Stimulated activated CD4-positive, alpha-beta T cell treated with anti-CD3 and anti-CD28 coated beads, TNF-alpha, amount 100 ng/mL, for 1 hour (primary cell): ENCODE measurements at places on chromosomes 13 and 19.

- DNase-seq = no peak
Observed at GRCh38 chr13:48448959-48449614, 36.2 kb upstream of the LPAR6 start.

DNA sequence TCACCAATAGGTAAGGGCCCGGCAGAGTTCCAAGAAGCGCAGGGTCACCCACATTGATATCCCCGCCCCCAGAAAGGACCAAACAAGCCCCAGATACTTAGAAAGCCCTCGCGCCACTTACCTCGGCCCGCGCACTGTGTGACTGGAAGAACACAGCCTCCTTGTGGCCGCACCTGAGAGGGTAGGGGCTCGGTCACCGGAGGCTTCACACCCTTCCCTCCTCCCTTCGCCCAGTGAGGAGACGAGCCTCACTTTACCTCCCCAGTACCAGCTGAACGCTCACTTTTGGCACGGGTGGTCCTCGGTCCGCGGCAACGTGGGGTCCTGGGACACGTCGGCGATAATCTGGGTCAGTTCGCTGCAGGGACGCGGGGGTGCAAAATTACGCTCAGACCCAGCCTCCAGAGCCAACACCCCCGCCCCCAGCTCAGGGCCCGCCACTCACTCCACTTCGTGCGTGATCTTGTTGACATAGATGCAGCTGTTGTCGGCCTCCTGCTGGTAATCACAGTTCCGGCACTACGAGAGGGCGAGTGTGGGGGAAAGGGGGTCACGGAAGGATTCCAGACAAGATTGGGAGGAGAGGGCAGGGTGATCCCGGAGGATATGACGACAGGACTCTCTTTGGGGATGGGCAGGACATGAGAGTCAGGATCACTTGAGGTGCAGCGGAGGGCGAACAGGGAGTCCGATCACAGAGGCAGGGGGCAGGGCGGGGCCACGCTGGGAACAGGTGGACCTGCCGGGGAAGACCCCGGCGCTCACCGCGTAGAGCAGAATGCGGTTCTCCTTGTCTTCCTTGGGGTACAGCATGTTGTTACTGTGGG lies 568 bp downstream of the POLR2I start:
- no peak for DNase-seq

GRCh38 chr19:10417541-10418234 lies 2.6 kb upstream of the PDE4A start:
- no peak for DNase-seq

GRCh38 chr13:90448466-90449037 lies 898.9 kb upstream of the MIR17HG start:
- no peak for DNase-seq

DNA sequence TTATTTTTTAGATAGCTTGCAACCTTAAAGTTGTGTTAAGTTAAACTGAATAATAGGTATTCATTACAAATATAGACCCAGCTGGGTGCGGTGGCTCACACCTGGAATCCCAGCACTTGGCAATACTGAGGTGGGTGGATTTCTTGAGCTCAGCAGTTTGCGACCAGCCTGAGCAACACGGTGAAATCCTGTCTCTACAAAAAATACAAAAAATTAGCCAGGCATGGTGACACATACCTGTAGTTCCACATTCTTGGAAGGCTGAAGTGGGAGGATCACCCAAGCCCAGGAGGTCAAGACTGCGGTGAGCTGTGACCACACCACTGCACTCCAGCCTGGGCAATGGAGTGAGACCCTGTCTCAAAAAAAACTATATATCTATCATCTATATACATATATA lies 386.5 kb downstream of the PCDH17 start:
- no peak for DNase-seq

- no peak for DNase-seq
Observed at GRCh38 chr13:63741029-63741813, 2325.6 kb upstream of the PCDH20 start.

GRCh38 chr19:15776264-15776663 lies 11.2 kb upstream of the OR10H5 start:
- no peak for DNase-seq

GRCh38 chr13:59061621-59062020 lies 1102.1 kb downstream of the DIAPH3 start:
- DNase-seq = no peak

DNA sequence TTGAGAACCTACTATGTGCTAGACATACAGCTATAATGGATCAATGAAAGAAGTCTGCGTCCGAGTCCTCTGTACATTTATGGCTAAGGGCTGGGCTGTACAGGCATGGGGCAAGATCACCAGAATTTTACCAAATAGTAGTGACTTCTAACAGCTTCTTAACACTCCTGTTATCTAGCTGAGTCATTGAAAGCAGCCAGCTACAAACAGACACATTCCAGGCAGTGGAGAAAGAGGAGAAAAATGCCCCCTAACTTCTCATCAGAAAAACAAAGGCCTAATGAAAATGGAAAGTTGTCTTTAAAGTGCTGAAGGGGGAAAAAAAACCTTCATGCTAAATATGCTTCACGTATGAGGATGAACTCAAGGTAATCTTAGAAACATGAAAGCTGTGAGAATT lies 14.3 kb upstream of the ZNF667 start:
- no peak for DNase-seq

- DNase-seq = no peak
Observed at GRCh38 chr19:16825312-16826052, 3.7 kb upstream of the SIN3B start.

- DNase-seq = no peak
Observed at GRCh38 chr13:80199585-80200292, 141.2 kb downstream of the SPRY2 start.

DNA sequence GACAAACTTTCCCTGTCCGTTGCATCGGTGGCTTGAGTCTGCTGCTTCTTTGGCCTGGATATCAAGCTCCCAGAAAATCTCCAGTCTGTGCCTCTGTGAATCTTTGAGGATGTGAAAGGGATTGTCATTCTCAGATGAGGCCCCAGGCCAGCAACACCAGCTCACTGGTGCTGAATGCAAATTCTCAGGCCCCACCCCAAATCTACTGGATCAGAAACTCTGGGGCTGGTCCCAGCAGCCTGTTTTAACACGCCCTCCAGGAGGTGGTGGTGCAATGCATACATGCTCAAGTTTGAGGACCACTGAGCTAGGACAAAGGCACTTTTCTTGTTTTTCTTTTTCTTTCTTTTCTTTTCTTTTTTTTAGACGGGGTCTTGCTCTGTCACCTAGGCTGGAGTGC lies 23.6 kb downstream of the TNFSF11 start:
- no peak for DNase-seq

GRCh38 chr13:101996954-101997353 lies 404.9 kb downstream of the FGF14 start:
- no peak for DNase-seq

- no peak for DNase-seq
Observed at GRCh38 chr13:27308941-27309340, 38.3 kb downstream of the RASL11A start.

- no peak for DNase-seq
Observed at GRCh38 chr19:2984215-2984528, 6.8 kb downstream of the TLE6 start.

- no peak for DNase-seq
Observed at GRCh38 chr13:77919246-77919920, 752 bp upstream of the EDNRB start.

GRCh38 chr19:51258165-51259160 lies 7.6 kb downstream of the SIGLECL1 start:
- DNase-seq = no peak

DNA sequence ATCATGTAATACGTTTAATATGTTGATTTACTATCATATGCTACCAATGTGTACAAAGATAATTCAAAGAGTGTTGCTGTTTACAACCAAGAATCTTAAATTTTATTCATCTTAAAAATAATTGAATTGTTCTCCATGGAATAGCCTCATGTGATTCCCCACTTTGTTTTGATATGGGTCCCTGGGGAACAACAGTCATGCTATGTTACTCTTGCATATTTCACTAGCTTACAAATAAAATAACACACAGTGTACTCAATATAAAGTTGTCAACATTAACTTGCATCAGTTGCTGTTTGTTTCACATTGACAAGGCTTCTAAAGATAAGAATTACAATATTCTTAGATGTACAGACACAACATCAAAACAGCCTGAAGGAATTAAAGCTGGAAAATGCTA lies 2.3 kb downstream of the ENOX1 start:
- no peak for DNase-seq

DNA sequence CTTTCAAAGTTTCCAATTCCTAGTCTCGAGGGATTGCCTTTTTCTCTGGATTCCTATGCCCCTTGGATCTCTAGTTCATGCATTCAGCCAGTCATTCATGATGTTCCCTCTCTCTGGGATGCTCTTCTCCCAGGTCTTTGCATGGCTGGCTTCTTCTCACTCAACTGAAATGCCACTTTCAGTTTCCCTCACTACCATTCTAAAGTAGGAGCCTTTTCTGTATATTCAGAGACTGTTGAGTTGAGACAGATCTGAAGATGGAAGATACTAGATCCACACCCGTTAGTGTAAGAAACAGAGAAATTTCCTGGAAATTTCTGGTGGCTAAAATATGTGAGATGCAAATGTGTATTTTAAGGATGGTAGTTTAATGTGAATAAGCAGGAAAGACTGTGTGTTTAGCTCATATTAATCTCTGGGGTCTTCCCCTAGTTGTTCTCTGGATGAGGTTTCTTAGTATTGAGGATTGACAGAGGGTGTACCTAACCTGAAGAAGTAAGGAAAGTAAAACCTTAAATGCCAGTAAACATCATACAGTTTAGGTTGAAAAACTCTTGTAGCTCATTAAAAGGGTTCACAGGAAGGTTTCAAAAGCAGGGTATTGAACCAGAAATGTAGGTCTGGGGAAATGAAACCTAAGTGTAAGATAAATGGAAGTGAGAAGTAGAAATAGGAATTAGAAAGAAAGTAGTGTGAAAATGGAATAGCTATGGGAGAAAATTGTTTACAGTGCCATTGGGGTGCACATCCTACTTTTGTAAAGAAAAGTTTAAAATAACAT lies 331.3 kb downstream of the NDFIP2 start:
- no peak for DNase-seq
